CD4-positive, alpha-beta T cell treated with Interleukin-17A for 1 hour (primary cell): ENCODE measurements at places on chromosomes 5 and 9.
A peak's percentile ranks its signal among the peaks of the same experiment; 100 is the strongest.

GRCh38 chr5:149549461-149550267, 1.6 kb downstream of the CSNK1A1 start:
- peak; percentile 53 for DNase-seq

GRCh38 chr9:105360344-105360743, 87.5 kb upstream of the FSD1L start:
- DNase-seq, result no peak

DNA sequence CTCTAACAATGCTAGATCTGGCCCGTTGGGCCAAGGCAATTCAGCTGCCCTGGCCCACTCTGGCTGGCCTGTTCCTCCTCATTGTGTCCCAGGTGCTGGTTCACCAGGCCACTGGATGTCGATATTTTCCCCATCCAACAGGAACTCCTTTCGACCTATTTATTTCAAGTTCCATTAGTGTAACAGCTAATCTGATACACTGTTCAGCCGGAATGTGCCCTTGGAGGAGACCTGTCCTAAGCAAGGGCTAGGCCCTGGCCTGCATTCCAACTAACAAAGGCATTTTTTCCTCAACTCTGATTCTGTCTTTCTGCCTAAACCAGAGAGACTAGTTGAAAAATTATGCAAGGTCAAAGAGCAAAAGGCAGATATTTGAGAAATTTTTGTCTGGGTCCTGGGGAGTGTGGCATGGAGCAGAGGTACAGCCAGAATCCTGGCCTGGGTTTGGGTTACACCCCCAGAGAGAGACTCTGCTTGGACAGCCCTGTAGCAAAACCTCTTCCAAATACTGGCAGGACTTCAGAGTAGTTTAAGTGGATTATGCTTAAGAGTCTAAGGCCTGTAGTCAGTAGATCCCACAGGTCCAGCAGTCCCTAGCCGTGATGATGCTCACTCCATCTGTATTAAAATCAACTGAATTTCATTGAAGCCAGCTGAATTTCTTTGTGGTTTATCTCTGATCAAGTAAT, 36.1 kb downstream of the MARCHF11 start:
- no peak for DNase-seq

DNA sequence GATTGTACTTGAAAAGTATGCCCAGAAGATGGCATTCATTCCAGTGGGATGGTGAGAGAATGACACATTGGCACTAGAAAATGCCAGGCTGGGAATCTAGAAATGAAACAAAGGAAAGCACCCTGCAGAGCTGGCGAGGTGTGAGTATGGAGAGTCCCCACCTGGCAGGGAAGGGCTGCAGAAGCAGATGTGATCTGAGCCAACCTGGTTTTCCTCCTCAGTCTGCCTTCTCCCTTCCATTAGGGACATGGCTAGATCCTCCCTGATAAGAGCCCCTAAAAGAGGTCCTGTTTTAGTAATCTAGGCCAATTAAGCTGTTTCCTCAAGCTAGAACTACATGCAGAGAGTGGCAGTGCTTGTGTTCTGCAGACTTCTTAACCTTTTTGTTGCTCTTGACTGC, 24.7 kb upstream of the TNFSF15 start:
- no peak for DNase-seq
